ENCODE measurements at places on chromosomes 12 and 14.

- no peak for DNase-seq
Measured at GRCh38 chr12:90858252-90858651, 96.7 kb downstream of the CCER1 start.

DNA sequence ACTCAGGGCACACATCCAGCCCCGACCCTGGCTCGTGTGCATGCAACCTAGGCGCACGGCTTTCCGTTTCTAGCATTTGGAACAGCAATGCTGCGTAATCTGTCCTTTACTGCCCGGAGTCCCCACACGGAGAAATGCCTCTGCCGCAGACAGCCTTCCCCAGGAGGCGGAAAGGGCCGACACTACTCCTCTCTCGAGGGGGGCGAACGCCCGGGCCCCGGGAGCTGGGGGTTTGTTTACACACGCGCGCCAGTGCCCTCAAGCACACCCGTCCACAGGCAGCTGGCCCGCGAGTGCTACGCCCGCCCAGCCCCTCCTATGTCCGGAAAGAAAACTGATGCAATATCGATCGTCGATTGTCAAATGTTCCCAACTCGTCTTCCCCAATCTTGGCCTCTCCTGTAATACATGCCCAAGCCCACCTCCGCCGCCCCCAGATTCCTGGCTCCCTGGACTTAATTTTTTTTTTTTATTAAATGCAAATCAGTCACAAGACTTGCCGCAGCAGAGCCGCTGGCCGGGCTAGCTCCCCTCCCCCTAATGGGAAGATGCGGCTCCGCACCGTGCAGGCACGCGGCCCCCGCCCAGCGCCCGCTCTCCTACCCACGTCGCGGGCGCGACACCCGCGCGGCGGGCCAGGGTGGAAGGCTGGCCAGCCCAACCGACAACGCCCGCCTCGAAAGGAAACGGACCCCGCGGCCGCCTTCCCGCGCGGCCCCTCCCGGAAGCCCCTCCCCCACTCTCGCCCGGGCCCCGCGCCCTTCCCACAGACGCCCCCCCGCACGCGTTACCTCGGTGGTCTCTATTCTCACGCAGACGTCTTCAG is 642 bp downstream of the SLC38A2 start:
- DNase-seq: peak; percentile 90

GRCh38 chr14:80427101-80427500 is 215.8 kb upstream of the DIO2 start:
- DNase-seq: no peak

DNA sequence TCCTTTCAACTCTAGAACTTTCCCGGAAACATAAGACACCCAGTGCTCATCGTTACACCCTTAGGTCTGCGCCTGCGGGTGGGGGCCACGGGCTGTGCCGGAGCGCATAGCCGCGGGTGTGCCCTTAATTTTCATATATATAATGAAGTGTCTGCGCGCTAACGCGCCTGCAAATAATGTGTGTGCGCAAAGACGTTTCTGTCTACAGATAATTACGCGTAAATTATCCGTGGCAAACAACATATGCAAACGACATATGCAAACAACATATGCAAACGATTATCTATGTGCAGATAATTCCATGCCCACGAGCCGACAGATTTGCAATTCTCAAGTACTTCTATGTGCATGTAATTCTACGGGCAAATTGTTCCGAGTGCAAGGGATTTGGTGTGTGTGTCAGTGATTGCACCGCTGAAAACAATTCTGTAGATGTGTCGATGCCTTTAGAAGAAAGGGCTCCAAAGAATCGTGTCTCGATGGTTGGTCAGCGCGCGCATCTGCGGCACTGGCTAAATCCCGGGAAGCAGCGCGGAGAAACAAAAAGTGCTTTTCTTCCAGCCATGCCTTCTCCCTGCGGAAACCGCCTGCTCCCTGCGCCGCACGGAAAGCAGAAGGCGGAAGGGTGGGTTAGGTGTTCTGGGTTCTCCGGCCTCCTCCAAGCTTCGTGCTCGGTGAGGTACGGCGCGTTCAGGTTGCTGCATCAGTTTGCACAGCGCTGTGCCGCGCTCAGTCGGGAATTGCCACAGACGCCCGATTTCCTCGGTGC is 34.5 kb upstream of the TBX5 start:
- DNase-seq: no peak

DNA sequence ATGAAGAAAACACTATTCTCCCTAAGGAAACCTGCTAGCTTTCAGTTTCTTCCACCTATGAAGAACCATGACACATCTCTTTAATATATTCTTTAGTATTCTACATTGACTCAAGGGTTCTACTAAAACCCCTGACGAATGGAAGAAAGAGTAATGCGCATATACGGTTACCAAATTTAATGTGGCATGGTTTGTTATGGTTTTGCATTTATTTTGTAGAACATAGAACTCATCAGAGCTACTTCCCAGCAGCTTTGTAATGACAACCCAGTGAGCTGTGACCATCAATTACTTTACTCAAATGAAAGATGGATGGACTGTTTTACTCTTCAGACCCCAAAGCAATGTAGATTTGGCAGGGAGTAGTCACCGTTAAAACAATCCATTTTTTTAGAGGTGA is 19.2 kb downstream of the PTHLH start:
- no peak for DNase-seq

GRCh38 chr14:95784137-95784536 is 70.2 kb upstream of the TCL1A start:
- DNase-seq: no peak

GRCh38 chr12:76790564-76791552 is 26.9 kb downstream of the ZDHHC17 start:
- DNase-seq: no peak

GRCh38 chr12:90826036-90826435 is 128.9 kb downstream of the CCER1 start:
- DNase-seq: no peak

DNA sequence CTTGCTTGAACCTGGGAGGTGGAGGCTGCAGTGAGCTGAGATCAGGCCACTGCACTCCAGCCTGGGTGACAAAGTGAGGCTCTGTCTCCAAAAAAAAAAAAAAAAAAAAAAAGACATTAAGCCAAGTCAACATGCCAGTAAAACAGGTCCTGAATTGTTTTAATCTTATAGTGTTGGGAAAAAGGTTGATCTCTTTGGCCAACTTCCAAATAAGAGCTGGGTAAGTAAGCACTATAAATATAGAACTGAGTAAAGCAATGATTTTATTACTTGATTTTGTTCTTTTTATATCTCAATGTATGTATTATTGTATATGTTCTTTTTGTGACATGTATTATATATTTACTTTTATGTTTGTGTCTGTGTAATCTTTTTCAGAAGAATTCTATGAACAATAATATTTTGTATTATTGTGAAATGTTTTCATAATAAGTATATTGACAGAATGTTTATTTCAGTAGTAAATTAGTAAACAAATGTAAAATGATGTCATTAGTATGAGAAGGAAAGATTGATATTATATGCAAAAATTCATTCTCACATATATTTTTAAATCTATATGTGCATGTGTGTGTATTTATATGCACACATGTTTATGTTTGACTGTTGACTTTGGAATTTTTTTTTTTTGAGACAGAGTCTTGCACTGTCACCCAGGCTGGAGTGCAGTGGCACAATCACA is 9.6 kb upstream of the AKAP6 start:
- DNase-seq: no peak

- DNase-seq: peak; percentile 91
Measured at GRCh38 chr12:47828976-47829482, 9.3 kb upstream of the HDAC7 start.

GRCh38 chr12:95277139-95277538 is 59.5 kb downstream of the VEZT start:
- DNase-seq: no peak

DNA sequence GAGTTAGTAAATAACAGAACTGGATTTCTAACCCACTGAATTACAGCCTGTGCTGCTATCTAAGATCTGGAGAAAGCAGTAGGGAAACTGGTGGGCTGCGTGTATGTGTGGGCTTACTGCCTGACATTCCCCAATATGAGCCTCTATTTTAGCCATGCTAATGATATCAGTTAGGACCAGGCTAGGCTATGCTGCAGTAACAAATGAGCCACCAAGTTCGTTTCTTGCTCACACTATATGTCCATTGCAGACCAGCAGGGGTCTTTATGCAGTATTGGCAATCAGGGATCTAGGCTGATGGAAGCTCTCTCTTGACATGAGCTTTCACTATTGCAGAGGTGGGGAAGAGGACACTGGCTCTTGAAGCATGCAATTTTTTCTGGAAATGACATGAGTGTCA is 40.4 kb downstream of the FOS start:
- DNase-seq: no peak

DNA sequence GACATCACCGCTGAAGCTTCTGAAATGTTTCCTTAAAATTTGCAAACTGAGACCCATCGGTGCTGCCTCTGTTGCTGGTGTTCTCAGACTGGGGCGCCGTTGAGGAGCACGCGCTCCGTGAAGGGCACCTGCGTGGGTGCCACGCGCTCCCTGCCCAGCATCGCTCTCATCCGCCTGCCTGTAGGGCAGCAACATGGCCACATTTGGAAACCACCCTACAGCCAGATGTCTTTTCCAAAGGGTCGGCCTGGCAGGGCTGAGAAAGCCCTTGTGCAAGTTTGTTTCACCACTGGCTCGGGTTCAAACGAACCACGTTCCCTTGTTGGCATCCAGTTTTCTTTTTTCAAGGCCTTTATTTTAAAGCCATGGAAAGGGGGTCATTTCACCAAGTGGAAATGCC is 13.9 kb downstream of the ADGRD1 start:
- DNase-seq: no peak

- no peak for DNase-seq
Measured at GRCh38 chr12:28540324-28540714, 350.1 kb downstream of the CCDC91 start.

DNA sequence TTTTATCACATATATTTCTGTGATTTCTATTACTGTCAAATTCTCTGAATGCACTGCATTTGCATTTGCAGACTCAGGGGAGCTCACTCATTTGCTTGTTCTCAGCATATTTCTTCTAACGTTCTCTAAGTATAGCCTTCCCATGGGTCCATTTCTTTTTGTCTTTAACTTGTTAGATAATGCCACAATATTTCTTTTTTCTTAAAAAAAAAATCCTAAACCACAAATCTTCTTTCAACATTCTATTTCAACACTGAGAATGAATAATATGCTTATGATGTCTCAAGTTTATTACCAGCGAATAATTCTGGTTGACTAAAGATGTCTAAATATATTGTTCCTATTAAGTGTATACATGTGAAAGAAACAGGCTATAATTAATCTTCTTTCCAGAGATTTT is 200.2 kb downstream of the ANO6 start:
- no peak for DNase-seq

DNA sequence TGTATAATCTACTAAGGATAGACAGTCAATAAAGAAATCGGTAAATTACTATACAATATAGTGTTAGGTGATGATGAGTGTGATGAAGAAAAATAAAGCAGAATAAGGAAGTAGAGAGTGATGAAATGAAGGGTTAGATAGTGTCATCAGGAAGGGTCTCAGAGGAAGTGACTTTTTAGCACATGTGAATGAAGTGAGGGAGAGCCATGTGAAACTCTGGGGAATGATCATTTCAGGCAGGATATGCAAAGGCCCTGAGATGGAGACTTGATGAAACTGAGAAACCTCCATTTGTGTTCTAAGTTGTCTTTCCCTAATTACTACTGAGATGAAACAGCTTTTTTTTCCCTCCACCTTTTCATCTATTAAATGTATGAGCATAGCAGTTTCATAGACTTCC is 19.4 kb upstream of the GNPTAB start:
- DNase-seq: no peak

- no peak for DNase-seq
Measured at GRCh38 chr12:66803930-66804329, 125.1 kb upstream of the GRIP1 start.

DNA sequence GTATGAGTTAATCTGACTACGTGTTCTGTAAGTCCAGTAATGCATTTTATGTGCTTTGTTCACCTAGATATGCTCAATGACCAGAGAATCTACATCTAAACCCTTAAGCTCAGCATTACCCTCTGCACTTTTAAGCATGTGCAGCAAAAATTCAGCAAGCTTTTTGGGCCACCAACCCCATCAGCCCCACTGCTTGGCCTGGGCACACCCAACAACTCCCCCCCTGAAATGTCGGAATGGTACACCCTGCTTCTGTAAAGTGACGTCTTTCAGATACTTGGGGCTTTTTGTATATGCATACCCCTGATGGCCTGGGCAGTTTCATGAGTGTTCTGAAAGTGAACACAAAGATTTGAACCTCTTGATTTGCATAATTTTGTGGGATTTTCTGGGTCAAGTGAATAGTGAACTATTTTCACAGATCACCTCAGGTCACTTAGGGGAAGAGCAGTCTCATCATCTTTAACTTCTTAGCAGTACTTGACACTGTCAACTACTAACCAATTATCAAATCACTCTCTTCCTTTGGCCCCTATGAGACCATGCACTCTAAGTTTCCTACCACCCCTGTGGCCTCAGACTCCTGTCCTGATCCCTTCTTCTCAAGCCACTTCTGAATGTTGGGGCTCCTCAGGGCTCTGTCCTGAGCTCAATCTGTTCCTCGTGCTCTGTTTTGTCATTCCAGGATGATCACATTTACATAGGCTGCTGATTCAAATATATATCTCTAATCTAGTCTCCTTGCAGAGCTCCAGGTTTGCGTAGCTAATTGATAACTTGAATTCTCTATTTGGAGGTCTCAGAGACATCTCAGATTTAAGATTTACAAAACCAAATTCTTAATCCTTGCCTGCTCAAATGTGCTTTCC is 36.3 kb upstream of the PPM1A start:
- no peak for DNase-seq

DNA sequence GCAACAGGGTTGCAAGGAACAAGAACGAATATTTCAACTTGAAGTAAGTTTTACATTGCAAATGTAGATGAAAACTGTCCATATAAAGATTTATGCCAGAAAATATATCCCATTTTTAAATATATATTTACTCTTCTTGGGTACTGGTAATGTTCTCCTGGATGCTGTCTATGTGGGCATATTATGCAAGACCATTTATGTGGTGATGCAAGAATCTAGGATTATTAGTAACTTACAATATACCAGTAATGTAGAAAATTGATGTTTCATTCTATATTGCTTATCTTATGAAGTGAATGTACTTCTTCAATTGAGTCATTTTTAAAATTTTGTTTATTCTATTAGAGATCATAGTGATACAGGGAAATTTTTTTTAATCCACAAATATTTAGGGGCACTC is 25.1 kb downstream of the FGFR1OP2 start:
- DNase-seq: no peak

GRCh38 chr14:85131226-85131922 is 398.6 kb upstream of the FLRT2 start:
- DNase-seq: no peak

- no peak for DNase-seq
Measured at GRCh38 chr14:103517174-103517566, 5.5 kb downstream of the CKB start.

DNA sequence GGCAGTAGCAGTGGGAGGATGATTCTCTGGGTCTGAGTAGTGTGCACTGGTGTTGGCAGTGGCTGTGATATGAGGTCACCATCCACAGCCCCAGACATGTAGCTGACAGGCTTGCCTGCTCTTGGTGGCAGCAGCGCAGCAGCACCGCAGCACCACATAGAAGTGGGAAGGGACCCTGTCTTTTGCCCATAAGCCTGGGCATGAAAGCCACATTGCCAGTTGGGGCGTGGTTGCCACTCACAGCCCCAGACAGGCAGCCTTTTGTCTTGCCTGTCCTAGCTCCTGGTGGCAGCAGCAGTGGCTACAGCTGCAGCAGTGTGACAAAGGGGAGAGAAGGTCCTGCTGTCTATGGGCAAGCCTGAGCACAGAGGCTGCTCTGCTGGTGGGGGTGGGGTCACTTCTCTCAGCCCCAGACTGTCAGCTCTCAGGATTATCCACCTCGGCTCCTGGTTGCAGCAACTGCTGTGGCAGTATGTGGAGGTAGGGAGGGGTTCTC is 71.5 kb downstream of the BRMS1L start:
- no peak for DNase-seq
